ENCODE measurements at places on chromosomes 12 and 14. TPM values are rescaled to one million over a fixed set of nuclear protein-coding genes. Genes with fewer than 3 reads are reported as not detected.

DNA sequence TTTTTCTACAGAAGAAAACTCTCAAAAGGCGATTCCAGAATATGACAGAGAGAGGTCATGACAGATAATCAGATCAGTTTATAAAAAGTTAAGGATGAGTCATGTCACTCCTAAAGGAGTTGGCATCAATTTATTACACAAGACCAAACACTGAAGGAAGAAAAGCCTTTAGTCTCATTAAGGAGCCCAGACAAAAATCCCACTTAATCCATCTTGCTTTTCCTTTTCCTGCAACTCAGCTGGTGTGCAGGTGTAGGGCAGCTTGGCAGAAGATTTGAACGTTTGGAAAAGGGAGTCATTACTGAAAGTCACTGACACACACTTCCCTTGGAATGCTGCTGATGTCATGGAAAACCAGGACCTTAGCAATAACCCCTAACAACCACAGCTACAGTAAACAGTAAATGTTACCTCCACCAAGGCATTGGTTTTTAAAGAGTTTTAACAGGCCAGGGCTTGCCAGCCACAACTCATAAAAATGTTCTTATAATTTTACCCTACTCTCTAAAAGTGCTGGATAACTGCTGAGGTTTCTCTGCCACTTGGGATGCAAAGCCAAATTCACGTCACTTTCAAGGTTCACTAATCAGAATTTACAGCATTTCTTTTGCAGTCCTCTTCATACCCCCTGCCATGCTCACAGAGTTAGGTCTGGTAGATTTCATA, 320.6 kb downstream of the RAD51B start:
- DNase-seq: no peak

DNA sequence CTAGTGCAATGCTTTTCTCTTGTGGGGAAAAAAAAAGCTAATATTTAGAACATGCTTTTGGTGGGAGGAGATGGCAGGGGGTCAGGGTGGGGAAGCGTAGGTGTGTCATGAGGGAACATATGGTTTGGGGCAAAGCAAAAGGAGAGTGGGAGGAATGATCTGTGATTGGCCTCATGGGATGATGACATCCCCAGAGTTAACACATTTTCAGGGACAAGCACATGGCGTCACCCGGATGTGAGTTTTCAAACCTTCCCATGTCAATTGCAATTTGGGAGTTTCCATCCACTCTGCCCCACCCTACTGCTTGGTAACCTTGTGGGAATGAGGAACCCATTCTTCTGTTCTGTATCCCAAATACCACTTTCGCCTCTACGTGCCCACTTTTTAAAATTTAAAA, 164.2 kb downstream of the SSPN start:
- peak; percentile 23 for DNase-seq

DNA sequence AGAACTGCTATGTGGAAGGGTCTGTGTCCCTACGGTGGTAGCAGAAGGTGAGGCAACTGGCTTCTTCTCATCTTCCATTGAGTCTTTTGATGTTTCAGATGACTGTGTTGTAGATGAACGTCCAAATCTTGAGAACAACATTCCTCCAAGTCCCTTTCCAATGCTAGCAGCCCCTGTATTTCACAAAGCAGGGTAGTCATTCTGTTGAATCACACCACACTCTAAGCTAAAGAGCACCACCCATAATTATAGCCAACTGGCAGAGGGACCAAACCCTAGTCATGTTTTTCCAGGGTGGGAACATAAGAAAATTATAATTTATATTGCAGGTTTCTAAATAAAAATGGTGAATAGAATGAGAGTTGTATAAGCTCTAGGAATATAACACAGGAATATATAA, 98.7 kb downstream of the DDHD1 start:
- no peak for DNase-seq

DNA sequence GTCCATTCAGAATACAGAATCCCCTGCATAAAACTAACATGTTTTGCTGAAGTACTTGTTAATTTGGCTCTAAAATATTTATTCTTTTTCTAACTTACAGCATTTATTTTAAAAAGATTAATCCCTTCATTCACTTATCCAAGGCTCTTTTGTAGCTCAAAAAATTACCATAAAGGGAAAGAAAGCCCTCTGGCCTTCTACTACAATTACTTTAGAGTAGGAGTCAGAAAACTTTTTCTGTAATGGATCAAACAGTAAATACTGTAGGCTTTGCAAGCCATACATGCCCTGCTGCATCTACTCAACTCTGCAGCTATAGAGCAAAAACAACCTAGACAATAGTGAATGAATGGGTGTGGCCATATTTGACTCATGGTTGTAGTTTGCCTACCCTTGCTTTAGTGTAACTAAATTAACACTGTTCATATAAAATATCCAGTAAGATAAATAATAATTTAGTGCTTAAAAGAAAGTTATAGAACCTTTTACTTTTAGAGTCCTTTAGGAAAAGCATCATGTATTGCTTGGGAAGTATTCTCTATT, 74.2 kb upstream of the ZFP36L1 start:
- DNase-seq: no peak

- no peak for DNase-seq
Measured at GRCh38 chr14:50822501-50823042, 8.4 kb downstream of the NIN start.

GRCh38 chr14:68806526-68807147, 13.8 kb upstream of the ZFP36L1 start:
- no peak for DNase-seq

DNA sequence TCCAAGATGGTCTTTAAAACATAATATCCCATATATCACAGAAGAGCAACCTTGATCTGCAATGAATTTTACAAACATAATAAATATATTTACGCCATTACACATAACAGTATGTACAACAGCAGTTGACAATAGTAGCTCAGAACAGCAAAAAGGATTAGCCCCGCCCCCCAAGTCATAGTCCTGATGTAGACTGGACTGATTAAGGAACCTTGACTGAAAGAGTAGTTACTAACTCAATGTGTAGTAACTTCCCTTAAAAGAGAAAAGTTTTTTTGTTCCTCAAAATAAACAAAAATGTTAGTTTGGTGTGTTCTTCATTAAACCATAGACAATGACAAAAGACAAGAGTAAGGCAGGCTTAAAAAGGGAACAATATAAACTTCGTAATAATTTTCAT, 44.5 kb downstream of the GTF2A1 start:
- no peak for DNase-seq

DNA sequence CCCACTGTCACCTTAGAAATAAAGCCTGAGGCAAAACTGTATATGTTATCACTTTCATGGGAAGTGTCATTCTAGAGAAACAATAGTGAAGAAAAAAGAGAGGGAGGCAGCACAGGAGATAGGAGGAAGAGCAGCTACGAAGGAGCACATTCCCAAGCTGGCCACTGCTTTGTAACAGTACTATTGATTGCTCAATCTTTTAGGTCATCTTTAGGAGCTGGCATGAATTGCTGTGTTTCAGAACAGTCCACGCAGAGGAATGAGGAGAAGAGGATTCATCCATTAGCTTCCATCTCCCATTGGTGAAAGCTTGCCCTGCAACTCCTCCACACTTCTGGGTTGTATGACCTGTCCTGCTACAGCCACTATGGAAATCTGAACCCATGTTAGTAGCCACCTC, 372.5 kb upstream of the DDHD1 start:
- no peak for DNase-seq

DNA sequence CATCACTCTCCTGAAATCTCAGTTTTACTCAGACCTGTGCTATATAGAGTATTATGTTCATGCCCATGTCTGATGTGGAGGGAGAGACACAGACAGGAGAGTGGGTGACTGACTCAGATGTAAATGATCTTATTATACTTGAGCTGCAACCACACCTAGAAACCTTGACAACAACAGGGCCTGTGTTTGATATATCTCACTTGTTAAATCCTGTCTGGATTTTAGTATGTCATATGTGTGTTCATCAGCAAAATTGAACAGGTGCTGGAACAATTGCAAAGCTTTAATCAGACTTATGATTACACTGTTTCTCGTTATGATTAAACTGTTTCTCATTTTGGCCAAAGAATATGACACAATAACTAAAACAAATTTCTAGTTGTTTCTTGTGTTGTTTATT, 37.7 kb downstream of the DIP2B start:
- DNase-seq: no peak

GRCh38 chr12:128381541-128381940, 114.6 kb downstream of the TMEM132C start:
- DNase-seq: no peak

DNA sequence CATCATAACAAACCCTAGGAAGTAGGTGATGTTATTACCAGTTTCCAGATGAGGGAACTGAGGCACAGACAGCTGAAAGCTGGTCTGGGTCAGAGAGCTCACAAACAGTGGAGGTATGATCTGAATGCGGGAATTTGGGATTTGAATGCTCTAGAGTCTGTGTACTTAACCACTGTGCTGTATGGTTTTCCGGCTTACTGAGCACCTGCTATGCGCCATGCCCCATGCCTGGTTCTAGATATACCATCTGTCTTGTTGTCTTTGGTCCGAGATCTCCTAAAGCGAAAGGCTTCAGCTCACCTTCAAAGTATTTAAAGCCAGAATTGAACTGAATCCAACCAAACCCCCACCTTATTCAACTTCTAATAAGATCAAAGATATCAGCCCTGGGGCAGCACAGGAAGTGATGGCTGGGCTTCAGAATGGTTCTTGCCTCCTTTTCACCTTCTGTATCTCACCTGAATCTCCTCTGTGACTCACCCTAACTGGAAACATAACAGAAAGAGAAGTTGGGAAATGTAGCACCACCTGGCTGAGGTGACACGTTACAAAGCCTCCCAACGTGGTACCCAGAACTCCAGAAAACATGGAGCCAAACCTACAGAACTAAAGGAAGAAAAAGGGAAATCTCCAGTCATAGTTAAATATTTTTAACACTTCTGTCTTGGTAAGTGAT, 54.3 kb downstream of the PRMT8 start:
- DNase-seq: no peak

DNA sequence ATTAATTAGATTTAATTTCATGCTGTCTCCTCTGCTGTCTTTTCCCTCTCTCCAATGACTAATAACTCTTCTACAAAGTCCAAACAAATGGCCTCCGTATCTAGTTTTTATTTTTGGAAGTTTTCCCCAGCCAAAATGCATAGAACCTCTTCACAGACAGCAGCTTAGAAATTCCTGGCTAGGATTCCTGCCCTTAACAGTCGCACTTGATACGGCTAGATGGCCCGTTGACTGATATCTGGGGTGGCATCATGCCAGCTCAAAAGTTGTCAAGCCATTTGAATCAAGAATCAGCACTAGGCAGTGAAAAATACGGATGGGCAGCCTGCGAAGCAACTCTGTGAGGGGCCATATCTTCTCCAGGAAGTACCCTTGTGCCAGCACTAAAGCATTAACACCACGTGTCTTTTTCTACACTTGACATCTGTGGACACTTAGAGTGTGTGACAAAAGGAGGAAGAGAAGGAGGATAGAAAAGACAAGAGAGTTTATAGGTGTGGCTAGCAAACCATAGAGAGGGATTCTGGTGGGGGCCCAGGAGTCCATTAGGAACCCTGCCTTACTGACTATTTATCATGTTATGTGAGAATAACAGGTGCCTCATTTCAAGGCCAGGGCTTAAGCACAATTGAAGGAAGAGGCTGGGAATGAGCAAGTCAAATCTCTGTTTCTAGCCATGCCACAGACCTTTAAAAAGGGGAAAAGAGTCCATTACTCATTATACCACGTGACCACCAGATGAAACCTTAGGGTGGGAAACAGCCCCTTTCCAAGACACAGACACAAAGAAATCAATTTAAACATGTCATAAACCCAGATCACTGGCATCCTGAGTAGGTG, 39.2 kb upstream of the KRR1 start:
- no peak for DNase-seq

GRCh38 chr12:100075598-100075997, 67.1 kb downstream of the BLTP3B start:
- no peak for DNase-seq

GRCh38 chr12:116366824-116367223, 89.3 kb upstream of the MED13L start:
- peak; percentile 69 for DNase-seq

GRCh38 chr12:99367181-99367580, 280.4 kb upstream of the GARIN6 start:
- DNase-seq: no peak

- no peak for DNase-seq
Measured at GRCh38 chr12:7264538-7264937, 39.3 kb upstream of the ACSM4 start.

DNA sequence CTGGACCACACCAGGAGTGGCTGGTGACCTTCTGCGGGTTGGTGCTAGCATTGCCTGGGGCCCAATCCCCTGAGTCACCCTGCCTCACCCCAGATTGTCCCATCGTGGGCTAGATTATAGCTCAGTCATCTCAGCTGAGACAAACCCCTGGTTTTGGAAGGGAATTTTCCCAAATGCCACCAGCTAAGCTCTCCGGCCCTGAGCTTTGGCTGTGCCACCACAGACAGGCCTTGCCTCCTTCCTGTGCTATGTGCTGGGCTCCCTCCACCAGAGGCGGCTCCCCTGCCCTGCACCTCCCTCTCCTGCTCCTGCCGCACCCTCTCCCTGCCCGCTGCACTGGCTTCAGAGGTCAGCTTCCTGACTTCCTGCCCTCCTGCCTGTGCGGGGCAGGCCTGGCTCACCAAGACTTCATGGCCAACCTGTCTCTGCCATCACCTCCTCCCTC, 196.3 kb downstream of the TSPAN9 start:
- peak; percentile 46 for DNase-seq

- peak; percentile 37 for DNase-seq
Measured at GRCh38 chr12:103771466-103771865, 69.6 kb downstream of the NT5DC3 start.

DNA sequence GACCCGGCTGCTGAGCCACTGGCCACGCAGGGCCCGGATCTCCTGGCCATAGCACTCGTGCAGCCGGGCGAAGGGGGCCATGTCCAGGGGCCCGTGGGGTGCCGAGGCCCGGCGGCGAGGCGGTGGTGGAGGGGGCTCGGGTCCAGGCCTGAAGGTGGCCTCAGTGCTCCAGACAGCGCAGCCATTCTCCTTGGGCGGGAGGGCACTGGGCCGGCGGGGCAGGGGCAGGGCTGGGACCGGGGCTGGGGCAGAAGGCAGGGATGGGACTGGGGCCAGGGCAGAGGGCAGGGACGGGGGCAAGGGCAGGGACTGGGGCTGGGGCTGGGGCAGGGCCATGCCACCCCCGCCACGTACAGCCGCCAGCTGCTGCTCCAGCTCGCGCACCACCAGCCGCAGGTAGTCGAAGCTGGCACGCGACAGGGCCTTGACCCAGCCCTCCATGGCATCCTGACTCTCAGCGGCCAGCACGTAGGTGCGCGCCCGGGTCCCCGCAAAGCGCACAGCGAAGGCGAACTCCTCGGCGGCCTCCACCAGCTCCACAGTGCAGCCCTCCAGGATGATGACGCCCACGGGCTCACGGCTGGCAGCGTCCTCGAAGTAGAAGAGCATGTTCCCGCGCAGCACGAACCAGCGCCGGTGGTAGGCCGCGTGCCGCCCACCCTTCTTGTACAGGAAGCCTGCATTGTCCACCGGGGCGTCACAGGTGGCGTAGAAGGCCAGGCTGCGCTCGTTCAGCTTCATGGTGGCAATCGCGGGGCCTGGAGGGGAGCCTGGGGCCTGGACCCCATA, 6.0 kb downstream of the PHETA1 start:
- DNase-seq: peak; percentile 84

GRCh38 chr12:67758521-67758920, 110.0 kb downstream of the DYRK2 start:
- DNase-seq: no peak

- DNase-seq: no peak
Measured at GRCh38 chr12:69008520-69008919, 75.5 kb upstream of the CPM start.

PTGER2 gene
- total RNA-seq: 7.1 TPM

TBX3 gene
- total RNA-seq: 36.5 TPM

ASPG gene
- 7.4 TPM for total RNA-seq

CFAP73 gene
- total RNA-seq: 9.0 TPM

HHIPL1 gene
- total RNA-seq: 0.61 TPM

Data from upper lobe of left lung (tissue), 6 donors.